CD4-positive, alpha-beta T cell treated with Interleukin-1 beta for 1 hour (primary cell): ENCODE measurements at places on chromosomes 6 and 20.

DNA sequence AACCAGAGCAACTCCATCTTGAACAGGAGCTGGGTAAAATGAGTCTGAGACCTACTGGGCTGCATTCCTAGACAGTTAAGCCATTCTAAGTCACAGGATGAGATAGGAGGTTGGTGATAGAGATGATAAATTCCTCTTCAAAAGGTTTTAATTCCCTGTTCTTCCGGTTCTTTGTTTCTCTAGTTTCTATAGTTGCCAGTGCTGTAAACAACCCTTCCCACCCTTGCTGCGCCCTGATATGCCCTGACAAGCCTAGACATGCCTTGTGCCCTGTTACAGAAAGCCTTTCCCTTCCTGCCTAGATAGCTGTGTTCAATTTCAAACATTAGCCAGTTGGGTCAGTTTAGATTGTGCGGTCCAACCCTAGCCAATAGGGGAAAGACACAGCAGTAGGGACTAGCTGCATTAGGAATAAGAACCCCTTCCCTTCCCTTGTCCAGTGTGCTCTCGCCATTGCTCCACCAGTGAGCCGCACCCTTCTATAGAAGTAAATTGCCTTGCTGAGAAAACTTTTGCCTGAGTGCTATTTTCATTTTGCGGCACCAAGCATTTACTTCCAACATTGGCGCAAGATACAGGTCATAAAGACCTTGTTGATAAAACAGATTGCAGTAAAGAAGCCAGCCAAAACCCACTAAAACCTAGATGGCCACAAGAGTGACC lies 52.5 kb upstream of the CCN2 start:
- no peak for DNase-seq

GRCh38 chr6:132218059-132218696 lies 183.1 kb downstream of the MOXD1 start:
- no peak for DNase-seq

GRCh38 chr6:166785131-166785530 lies 158.1 kb upstream of the RPS6KA2 start:
- no peak for DNase-seq

- DNase-seq, result no peak
These were observed 101.1 kb downstream of the TFAP2A start for GRCh38 chr6:10313799-10314162.

DNA sequence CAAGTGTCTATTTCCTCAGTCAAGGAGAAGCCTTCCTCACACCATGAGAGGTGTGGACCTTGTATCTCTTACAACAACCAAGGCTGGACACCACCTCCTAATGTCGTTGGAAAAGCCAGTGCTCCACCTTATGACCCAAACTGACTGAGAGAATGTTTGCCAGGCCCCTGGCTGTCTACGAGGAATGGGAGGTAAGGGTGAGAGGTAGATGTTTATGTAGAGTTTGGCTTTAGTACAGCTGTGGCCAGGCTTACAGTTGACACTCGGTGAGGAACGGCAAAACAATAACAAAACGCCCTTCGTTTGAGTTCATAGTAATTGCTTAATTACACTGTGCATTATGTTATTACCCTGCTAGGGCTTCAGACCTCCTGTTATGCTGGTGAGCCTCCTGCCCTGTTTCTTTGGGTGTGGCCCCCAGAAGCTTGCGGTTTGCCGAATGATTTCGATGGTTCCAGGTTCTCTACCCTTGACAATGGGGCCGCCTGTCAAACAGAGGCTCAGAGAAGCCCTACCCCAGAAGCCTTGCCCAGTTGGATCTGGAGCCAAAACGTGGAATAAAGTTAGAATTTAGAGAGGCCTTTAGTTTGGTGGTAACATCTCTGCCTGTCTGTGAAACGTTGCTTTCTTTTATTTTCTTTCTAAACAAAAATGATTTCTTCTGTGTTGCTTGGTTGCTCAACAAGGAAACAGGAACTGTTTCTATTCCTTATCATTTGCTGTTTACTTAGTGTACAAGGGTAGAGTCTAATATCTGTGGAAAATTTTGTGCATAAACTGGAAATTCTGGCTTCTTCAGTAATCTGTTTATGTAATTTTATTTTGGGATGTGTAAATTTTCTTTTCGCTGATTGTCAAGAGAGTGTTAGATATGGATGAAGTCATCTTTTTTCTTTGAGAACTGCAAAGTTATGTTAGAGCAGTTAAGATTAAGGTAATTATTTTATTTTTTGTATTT lies 60.4 kb upstream of the FOXQ1 start:
- DNase-seq, result no peak

GRCh38 chr20:45051204-45052060 lies 49.5 kb downstream of the KCNS1 start:
- no peak for DNase-seq

- DNase-seq, result peak; percentile 4
These were observed 604.4 kb upstream of the NOX3 start for GRCh38 chr6:156060013-156060412.

GRCh38 chr6:9112544-9112943 lies 677.2 kb upstream of the SLC35B3 start:
- no peak for DNase-seq
